Stimulated activated CD4-positive, alpha-beta T cell treated with anti-CD3 and anti-CD28 coated beads, Interleukin-1b, Interleukin-23, amount 100 ng/mL, for 24 hours (primary cell): ENCODE measurements at places on chromosomes 5 and 9.

GRCh38 chr9:128420651-128421481 is at the start of gene CERCAM:
TSS of gene CERCAM (plus strand) at chr9:128420857. CDS start at chr9:128420878, 21 bp downstream.
- DNase-seq, result no peak

DNA sequence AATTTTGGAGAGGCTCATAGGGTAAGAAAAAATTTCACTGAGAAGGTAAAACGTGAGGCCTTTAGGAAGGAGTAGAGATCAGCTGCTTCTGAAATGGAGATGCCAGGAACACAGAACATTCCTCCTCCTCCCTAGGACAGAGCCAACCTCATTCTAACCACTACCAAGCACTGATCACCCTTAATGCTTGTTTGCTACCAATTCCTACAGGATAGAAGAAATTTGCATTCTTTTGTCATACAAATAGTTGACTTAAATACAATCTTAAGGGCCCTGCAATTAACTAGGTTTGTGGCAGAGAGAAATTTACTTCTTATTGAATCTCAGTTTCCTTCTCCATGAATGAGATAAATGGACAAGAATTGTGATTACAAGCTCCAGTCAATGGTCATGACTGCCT is 780.2 kb upstream of the WWC1 start:
- DNase-seq, result no peak

DNA sequence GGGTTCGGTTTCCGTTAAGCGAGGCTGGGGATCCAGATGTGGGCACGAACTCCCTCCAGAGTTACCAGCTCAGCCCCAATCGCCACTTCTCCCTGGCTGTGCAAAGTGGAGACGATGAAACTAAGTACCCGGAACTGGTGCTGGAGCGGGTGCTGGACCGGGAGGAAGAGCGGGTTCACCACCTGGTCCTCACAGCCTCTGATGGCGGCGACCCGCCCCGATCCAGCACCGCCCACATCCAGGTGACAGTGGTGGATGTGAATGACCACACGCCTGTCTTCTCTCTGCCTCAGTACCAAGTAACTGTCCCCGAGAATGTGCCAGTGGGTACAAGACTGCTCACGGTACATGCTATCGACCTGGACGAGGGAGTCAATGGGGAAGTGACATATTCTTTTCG is 803 bp downstream of the PCDHGA7 start:
- DNase-seq, result no peak

DNA sequence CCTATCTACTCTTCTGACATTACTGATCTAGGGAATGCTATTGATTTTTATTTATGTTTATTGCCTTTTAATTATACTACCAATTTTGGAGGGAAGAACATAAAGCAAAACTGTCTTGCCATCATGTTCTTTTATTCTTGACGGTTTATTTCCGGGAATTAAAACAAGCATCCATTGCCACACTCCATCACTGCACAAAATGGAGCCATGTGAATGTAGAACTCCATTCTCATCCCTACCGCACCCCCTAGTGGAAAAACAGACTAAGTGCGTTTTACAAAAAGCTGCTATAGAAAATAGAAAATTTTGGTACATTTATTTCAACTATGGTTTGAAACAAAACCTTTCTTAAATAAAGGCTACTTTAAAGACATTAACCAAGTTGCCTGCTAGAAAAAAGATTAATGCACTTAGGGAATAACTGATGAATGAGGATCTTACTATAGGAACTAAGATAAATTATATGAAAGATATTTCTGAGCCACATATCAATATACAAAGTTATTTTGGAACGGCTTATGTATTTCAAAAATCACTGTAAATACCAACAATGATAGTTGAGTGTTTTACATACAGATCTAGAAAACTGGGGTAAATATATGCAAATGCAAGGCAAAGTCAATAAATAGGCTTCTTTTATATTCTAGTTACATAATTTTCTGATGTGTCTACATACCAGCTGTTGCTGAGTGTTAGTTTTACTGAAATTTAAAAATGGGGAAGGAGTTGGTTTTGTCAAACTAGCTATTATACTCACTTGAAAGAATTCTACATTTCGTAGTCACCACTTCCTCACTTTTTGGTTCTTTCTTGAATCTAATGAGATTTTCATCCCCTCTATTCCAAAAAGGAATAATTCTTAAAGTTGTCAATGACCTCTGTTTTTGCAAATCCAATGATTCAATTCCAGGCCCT is 26.5 kb downstream of the OXCT1 start:
- no peak for DNase-seq

- DNase-seq, result no peak
Measured at GRCh38 chr5:142806841-142807267, 36.7 kb downstream of the ARHGAP26 start.

DNA sequence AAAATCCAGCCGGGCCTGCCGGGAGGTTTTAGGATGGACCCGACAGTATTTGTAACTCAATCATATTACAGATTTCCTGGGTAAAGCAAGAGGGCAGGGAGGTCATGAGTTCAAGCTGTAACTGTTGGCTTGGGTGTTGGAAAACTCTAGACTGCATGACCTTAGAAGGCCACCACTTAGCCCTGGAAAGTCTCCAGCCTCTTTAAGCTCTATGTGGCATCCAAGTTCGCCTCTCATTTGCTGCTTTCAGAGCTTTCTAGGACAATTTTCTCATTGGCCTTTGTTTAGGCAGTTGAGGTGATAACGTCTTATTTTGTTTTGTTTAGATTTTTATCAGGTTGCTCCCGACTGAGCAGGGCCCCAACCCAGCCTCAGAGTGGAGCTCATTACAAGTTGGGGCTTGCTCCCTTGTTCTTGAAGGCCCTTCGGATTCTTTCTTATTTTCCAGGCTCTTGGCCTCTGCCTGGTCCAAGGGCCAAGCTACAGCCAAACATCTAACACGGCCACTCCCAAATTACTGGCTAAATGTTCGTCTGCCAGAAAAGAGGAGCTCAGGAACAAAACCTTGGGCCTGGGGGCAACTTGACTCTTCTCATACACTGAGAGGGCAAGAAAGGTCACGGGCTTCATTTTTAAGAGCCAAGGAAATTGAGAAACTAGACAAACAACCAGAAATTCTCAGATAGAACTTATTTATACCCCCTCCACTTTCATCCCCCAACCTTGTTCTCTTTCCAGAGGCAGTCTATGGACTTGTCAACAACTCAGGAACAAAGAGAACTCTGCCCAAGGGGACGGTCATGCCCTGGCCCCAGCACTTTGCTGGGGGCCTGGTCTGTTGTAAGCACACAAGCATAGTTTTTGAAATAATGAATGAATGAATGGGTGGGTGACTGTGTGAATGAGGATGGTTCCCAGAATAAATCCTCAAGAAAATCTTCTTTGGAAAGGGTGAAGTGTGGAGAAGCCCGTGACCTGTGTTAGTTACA is 526.9 kb downstream of the BNC2 start:
- no peak for DNase-seq

DNA sequence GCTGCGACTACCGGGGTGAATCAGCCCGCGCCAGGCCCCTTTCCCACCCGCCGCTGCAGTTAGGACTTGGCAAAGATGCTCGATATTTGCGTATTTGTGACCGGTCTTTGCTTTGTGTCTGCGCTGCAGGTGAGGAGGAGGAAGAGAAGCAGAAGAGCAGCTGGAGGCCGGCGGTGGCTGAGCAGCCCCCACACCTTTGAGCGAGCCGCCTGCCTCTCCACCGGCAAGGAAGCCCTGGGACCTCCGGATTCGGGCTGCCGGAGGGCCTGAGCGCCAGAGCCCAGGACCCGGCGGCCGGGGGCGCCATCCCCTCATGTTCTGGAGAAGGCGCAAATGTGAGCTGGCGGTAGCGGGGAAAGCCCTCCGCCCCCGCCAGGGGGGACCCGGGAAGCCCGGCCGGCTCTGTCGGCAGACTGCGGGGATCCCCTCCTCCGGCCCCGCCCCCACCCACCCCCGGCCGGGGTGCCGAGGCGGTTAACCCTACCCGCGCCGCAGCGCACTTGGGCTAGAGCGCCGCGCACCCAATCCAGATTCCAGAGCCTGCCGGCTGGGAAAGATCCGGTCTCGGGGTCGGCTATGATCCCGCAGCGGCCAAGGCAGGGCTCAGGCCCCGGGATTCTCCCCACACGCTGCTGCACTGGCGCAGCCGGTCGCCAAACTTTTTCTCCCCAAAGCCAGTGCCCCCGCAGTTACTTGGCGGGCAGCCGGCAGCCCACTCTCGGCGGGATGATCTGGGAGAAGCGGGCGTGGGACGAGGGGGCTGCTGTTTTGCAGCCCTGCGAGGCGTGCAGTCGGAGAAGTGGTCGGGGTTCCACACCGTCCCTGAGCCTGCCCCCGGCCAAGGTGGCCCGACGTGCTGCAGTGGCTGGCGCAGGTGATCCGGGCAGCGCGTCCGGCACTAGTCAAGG is 800 bp upstream of the KCNN2 start:
- no peak for DNase-seq

DNA sequence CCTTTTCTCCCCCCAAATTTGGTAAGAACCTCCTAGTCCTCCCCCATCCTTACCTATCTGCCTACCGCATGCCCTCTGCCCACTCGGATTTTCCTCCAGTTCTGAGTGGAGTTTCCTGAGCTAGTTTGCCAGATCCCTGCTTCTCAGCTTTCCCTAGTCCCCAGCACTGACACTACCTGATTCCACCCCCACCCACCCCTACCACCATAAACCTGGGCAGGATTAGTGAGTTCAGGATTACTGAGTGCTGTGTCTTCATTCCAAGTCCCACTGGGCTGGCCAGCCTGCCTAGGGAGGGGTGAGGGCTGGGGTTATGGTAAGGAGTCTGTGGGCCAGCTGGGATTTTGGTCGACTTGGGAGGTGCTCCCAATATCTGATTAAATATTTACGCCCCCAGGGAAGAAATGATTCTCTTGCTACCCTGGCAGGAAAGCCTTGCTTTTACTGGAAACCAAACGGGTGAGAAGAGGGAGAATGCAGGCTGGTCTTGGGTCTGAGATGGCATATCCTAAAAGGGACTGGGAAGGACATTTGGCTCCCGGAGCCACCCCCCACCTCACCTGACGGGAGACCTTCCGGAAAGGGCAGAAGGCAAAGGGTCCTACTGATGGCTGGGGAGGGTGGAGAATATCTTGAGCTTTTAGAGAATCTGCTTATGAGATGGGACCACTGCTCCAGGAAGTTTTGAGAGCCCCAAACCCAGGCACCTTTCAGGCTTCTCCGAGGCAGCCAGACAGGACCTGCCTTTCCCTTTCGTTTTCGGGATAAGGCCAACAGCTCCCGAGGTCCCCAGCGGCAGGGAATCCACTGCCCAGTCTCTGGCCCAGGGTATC is 3.7 kb downstream of the PITX1 start:
- no peak for DNase-seq

GRCh38 chr9:127907867-127908659 is 8.7 kb upstream of the ST6GALNAC6 start:
- DNase-seq, result no peak

DNA sequence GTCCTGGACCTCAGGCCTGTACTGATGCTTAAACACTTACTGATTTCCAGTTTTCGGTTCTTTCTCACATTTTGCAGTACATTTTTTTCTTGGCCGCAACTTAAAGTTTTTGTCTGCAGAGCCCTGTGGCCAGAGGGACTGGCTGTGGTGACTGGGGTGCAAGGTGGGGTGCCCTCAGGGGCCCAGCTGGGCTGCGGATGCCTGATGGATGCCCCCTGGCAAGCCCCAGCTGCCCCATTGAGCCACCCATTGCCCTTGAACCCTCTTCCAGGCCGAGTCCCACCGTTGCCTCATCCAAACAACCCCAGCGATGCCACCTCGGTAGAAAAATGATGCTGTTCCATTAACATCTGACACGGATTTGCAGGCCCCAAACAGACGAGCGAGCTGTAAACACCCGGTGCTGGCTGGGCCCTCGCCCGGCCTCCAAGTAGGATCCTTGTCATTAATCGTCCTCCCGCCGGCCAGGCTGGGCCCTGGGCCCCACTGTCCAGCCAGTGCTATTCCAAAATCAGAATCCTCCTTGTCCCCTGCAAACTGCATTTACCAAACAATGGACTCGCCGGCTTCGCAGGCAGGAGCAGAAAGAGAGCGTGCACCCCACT is 107.9 kb downstream of the PHF2 start:
- no peak for DNase-seq

GRCh38 chr5:99368726-99369125 is 439.9 kb upstream of the CHD1 start:
- no peak for DNase-seq

DNA sequence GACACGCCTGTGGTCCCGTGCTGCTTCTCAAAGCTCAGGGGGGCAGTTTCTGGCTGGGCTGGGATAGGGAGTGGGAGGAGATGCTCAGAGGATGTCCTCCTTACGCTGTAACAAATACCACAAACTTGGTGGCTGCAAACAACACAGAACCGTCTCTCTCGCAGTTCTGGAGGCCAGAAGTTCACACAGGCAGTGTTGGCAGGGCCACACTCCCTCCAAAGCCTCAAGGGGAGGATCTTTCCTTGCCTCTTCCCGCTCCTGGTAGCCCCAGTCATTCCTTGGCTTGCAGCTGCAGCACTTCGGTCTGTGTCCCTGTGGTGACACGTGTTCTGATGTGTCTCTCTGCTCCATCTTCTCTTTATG is 10.4 kb upstream of the ORM1 start:
- DNase-seq, result no peak

DNA sequence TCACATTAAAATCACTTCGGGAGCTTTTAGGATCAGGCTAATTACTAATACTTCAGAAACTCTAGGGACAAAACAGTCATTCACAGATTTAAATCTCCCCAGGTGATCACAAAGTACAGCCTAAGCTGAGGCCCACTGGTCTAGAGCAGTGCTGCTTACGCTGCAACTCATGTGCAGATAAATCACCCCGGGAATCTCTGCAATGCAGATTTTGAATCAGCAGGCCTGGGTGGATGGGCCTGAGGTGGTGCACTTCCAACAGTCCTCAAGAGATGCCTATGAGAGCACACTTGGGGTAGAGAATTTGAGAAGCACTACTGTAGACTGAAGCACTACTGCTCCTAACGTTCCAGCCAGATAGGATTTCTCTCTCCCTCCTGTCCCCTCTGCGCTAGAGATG is 28.4 kb downstream of the CSF1R start:
- DNase-seq, result no peak

GRCh38 chr5:10679336-10679988 is 81.6 kb downstream of the DAP start:
- no peak for DNase-seq

DNA sequence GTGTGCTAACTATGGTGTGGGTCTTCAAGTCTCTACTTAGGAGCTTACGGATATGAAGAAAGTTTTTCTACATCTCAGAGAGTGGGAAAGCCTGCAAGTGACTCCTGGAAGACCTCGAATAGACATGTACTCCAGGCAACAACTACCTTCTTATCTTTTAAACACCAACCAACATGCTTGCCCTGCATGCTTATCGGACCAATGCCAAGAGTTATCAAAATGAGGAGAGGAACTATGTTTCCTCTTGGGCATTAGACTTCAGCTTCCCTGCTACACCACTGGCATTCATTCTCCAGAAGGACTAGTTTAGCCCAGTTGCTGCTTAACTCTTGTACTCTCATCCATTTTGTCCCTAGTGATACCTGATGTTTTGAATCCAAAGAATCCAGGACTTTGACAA is 74.7 kb upstream of the MAN2A1 start:
- DNase-seq, result no peak

DNA sequence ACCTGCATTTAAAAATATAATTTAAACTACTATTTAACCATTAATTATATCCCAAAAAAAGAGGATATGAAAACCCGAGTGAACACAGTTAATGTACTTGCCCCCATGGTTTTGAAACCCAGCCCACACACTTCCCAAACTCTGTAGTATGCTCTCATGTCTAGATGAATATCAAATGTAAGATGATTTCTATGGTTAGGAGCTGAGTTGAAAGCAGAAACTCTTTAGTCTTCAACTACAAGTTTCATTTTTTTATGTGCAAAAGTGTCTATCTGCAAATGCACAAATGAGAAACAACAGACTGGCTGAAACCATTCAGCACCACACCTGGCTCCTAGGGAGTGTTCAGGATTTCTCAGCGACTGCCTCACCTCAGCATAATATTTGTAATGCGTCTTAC is 183.3 kb downstream of the SEMA5A start:
- no peak for DNase-seq
